ENCODE measurements at places on chromosomes 11 and 22.

DNA sequence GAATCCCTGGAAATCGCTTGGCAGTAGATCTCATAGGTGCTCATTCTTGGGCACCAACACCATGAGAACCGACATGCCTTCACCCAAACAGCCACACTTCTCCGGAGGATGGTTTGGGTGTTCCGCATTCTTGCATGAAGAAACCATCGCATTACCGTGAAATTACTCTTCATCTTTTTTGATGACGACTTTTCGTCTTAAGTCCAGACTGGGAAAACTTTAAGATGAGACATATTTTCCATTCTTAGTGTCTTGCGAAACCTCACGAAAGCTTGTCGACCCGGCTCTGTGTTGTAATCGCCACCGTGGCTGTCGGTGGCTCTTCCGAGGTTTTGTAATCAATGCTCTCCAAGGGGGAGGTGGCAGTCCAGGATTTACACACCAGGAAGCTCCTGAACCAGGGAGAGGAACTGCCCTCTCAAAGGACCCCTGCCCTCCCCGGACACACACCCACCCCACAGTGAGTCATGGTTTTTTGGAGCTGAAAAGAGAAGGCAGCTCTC lies 1.7 kb downstream of the TOM1 start:
- no peak for DNase-seq

GRCh38 chr22:26095256-26095956 lies 73.9 kb upstream of the SEZ6L start:
- no peak for DNase-seq

DNA sequence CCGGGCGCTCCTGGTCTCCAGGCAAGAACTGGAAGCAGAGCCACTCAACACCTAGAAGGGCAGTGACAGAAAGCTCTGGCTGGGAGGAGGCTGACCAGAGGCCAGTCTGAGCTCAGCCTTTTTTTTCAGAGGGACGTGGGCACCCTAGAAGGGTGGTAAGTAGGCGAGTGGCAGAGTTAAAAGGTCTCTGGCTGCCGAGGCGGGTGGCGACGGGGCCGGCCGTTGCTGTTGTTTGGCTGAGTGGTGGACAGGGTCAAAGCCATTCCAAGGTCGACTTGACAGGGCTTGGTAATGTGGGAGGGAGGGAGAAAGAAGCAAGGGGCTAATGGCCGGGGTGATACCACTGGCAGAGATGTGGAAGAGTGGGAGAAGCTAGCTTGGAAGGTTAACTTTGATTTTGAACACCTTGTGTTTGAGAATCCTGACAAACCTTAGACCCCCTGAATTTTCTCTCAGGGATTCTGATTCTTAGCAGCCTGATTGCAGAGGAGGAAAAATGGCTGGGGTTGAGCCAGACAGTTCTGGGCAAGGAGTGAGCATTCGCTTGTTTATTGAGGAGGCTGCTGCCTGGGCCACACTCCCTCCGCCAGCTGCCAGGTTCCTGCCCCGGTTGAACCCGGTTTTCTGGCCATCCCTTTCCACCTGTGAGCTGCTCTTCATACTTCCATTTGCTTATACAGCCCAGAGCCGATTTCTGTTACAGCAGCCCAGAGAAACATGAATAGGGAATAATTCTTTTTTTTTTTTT lies 868 bp upstream of the SYCE3 start:
- no peak for DNase-seq

GRCh38 chr11:47950396-47950795 lies 30.0 kb upstream of the PTPRJ start:
- no peak for DNase-seq

GRCh38 chr22:44423556-44424358 lies 74.3 kb downstream of the RTL6 start:
- DNase-seq, result no peak

DNA sequence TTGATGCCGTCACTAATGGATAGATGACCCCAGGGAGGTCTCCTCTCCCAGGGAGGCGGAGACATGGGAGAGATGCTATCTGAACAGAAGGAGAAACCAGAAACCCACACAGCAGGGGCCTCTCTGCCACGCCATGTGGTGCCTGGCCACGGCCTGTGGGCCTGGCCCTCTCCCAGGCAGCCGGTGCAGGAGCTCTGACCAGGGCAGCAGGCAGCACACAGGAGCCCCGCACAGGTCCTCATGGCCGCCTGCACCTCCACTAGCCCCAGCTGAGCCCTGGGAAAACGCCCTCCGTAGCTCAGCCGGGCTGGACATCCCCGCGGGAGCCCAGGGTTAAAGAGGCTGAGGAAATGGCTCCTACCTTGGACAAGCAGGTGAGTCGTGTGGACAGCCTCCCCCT lies 19.8 kb downstream of the IGSF9B start:
- no peak for DNase-seq

GRCh38 chr22:39658367-39658766 lies 87.8 kb downstream of the CACNA1I start:
- no peak for DNase-seq

GRCh38 chr11:46249103-46249937 lies 28.1 kb upstream of the CREB3L1 start:
- no peak for DNase-seq

DNA sequence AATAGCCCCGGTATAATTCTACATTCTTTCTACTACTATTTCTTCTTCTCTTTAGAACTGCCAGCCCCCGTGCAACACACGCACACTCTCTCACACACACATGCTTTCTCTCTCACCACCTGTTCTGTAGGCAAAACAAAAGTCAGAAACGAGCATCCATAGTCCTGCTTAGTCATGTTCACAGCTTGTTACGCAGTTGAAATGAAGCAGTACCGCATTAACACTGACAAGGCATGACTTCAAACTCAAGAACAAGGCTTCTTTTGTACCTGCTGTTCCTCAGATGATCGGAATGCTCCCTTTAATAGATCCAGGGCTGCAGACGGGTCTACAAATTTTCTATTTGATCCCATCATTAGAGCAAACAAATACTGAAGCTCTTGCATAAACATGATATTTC lies 42.2 kb downstream of the USP28 start:
- no peak for DNase-seq

GRCh38 chr11:2444821-2445745 lies at the start of gene KCNQ1:
Gene KCNQ1 (plus strand): TSS chr11:2445008. CDS start chr11:2445099, 91 bp downstream.
- DNase-seq, result no peak

DNA sequence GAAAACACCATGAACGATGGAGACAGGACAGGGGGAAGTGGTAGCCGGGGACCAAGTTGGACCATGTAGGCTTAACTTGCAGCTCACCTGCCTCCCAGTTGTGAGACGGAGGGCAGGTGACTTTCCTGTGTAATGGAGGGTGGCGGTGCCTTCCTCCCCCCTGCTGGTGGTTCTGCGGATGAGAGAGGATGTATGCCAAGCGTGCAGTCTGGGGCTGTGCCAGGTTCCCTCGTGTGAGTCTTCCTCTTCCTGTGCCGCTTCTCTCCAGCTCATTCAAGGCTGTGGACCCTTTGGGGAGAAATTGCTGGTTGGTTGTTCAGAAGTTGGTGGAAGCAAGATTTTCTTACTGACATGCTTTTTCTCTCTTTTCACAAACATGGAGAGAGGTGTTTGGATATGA lies 35.1 kb downstream of the MPPED1 start:
- DNase-seq, result no peak

- DNase-seq, result no peak
These were observed 913.6 kb downstream of the NTM start for GRCh38 chr11:132284048-132284447.

DNA sequence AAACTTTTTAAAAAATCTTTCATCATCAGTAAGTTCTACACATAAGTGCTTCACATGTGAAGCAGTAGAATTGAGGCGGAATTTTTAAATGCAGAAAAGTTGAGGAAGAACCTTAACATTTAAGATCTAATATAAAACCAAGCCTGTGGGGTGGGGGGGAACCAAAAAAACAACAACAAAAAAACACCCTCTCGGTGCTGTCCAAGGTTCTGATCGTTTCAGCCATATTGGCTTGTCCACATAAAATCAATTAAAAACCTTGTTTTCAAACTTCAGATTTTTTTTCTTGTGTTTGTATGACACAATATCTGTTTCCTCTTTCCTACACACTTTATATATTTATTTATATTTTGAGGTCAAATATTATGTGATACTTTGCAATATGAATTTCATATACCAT lies 130.0 kb downstream of the WNT7B start:
- DNase-seq, result no peak

DNA sequence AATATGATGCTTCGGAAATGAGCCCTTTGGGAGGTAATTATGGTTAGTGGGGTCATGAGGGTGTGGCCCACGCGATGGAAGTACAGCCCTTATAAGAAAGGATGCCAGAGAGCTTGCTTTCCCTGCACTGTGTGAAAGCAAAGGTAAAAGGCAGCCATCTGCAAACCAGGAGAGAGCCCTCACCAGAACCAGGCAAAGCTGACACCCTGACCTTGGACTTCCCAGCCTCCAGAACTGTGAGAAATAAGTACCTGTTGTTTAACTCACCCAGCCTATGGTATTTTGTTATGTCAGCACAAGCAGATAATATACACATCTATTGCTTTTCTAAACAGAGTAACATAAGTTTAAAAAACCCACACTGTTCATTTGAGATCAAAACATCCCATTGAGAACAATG lies 50.7 kb downstream of the SYN3 start:
- DNase-seq, result no peak

DNA sequence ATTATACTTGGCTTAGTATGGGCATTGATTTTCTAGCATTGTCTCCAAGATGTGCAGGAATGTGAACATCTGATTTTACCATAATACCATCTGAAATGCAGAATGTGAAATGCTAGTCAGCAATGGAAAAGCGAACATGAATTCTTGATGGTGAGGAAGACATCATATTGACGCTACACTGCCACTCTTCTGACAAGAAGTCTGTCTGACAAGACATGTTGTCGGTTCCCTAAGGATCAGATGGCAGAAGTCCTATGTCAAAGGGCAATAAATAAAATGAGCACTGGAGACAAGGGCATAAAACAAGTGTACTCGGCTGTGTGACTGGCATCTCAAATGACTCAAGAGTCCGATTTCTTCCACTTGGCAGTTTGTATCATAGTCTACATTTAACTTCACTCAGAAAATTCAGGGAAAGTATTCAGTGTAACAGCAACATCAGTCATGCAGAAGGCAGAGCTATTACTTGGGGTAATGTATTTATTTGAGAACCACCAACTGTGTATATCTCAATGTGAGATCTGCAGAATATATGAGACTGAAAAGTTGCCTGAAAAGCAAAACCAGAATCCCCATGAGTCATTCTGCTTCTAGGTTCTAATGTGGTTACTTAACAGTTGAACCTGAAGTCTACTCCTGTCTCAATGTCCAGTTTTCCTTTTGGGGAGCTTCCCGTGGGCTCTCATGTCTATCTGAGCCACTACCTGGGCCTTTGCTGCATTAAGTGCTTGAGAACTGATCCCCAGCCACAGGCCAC lies 51.5 kb downstream of the SLC17A6 start:
- no peak for DNase-seq

GRCh38 chr11:83033371-83033770 lies 38.3 kb downstream of the RAB30 start:
- no peak for DNase-seq

- no peak for DNase-seq
These were observed 8.9 kb downstream of the DUSP8 start for GRCh38 chr11:1563149-1563638.

- no peak for DNase-seq
These were observed 34.3 kb upstream of the MYRF start for GRCh38 chr11:61718046-61718531.

- no peak for DNase-seq
These were observed 15.1 kb downstream of the SYNGR1 start for GRCh38 chr22:39364714-39365491.

GRCh38 chr22:31828739-31829138 lies 74.9 kb downstream of the DEPDC5 start:
- DNase-seq, result no peak

GRCh38 chr11:934527-934926 lies 8.9 kb downstream of the AP2A2 start:
- DNase-seq, result no peak

- DNase-seq, result no peak
These were observed 1.1 kb downstream of the EXT2 start for GRCh38 chr11:44096360-44097185.

- no peak for DNase-seq
These were observed 1383.2 kb downstream of the BRD1 start for GRCh38 chr22:48444320-48445112.

- no peak for DNase-seq
These were observed 63.8 kb upstream of the UCP3 start for GRCh38 chr11:74072721-74073120.

- DNase-seq, result no peak
These were observed 1299.3 kb downstream of the BRD1 start for GRCh38 chr22:48528221-48528915.

DNA sequence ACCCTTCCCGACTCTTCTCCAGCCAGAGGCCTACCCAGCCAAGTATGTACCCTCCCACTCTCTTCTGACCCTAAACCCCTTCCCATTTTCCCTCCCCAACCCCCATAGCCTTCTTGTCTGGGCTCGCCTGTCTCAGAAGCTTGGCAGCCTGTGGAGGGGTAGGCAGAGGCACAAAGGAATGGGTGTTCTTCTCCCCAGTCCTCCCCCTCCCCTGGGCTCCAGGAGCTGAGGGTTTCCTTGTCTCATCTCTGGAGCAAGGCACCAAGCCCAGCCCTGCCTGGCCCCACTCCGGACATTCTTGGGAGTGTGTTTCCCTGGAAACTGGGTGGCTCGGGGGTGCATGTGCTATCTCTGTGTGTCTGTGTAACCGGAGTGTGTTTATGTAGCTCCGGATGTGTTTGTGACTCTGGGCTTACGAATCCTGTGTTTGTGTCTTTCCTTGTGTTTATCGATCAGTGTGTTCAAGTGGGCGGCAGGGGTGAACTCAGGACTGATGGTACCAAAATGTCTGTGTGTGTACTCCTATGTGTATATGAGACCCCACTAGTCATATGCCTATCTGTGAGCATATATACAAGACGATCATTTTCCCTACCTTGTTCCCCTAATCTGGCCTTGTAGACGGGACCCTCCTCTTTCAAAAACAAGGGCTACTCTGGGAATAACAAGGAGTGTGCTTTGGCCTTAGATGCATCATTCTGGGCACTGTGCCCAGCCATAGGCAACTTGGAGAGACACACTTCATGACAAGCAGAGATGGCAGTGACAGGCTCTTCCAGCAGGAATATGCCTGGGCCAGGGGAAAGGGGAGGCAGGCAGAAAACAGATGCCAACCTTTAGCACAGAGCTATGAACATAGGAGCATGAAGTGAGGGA lies 10.9 kb downstream of the PHLDB1 start:
- DNase-seq, result no peak

DNA sequence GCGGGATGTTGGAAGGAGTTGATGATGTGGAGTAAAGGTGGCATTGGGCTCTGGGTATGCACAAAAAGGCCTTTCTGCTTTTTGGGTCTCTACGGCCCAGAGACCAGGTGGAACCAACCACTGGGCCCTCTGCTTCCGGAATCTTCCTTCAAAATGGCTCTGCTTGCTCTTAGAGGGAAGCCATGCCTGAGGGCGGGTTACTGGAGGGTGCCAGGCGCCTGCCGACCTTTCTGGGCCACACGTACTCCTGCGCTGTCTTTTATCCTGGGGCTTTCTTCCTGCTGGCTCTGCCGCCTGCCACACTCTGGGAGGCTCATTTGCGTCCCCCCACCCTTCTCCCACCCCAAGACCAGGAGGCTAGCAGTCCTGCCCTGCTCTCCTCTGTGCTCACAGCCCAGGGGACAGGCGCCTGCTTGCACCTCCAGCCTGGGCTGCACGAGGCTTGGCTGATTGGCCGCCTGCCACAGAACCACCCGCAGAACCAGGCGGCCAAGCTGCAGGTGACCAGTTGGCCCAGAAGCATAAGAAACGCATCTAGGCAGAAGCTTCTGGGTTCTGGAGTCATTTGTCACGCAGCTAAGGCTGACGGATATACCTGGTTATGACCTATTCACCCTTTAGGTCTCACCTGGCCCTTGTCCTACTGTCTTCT lies 536.9 kb downstream of the TBC1D22A start:
- DNase-seq, result no peak

- no peak for DNase-seq
These were observed 56.7 kb downstream of the PPP6R3 start for GRCh38 chr11:68517121-68517741.

All from esophagus squamous epithelium (tissue), 5 donors.